ENCODE measurements at places on chromosomes 2 and 18.

- DNase-seq = no peak
Measured at GRCh38 chr2:132374551-132374950, 42.1 kb upstream of the GPR39 start.

DNA sequence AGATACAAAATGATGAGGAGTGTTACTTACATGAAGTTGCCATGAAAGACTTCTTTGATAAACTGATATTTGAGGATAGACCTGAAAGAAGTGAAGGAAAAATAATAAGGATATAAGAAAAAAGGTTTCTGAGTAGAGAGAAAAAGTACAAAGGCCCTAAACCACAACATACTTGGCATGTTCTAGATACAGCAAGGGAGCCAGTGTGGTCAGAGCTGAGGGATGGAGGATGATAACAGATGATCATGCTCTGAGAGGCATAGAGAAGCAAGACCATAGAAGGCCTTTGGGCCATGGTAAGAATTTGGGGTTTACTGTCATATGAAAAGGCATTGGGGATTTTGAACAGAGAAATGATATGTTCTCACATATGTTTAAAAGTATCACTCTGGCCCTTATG lies 424.1 kb upstream of the CHST9 start:
- DNase-seq = no peak

- no peak for DNase-seq
Measured at GRCh38 chr2:42792583-42793333, at the start of gene HAAO. Gene HAAO (minus strand): TSS chr2:42792583. CDS start chr2:42792536, 47 bp downstream.

DNA sequence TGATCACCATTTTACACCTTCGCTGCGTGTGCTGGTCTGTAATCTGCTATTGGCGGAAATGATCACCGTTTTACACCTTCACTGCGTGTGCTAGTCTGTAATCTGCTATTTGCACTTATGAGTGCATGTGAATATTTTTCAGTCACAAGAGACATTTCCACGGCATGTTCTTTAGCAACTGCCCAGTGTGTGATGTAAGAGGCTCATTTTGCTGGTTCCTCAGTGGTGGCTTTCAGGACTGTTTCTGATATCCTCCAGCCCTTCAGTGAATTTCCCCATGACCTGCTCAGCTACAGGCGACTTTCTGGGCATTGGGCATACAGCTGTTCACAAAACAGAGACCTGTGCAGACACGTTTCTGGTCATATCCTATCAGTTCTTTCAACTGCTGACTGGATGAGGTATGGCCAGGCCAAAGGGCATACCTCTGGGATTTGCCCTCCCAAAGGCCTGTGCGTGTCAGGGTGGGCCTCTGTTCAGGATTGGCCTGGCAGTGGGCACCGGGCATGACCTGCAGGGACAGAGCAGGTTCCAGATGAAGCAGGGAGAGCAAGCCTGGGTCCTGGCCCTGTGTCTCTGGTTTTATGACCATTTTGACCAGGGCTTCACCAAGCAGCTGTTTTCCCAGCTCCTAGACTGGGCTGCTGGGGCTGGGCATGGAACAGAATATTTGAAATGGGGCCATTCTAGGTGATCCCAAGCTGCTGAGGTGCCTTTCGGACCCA lies 521 bp upstream of the PROM2 start:
- no peak for DNase-seq

GRCh38 chr2:159903443-159904126 lies 105.6 kb upstream of the CD302 start:
- DNase-seq = no peak

GRCh38 chr2:97617911-97618310 lies 28.0 kb upstream of the COX5B start:
- no peak for DNase-seq

- DNase-seq = no peak
Measured at GRCh38 chr2:133829450-133830020, 261.3 kb upstream of the NCKAP5 start.

GRCh38 chr2:203583084-203583695 lies 48.1 kb upstream of the RAPH1 start:
- DNase-seq = no peak

GRCh38 chr18:3824101-3824500 lies 374.1 kb downstream of the TGIF1 start:
- DNase-seq = no peak

DNA sequence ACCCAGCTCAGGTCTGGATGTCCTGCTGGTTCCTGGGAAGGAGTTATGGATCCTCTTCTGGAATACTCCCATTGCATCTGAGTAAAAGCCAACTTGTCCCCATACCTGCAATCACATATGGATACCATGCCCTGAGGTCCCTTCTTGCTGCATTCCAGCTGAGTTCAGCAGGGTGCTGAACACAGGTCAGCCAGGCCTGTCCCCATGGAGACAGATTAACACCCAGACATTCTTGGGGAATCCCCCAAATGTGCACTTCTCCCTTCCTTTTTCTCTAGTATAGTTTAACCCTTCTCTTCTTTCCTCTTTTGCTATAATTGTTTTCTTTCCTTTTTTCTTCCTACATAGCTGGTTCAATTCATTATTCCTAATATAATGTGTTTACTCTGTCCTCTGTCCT lies 799.6 kb upstream of the HS6ST1 start:
- DNase-seq = no peak

All from erythroblast (primary cell).